ENCODE measurements at places on chromosomes 1 and 21. TPM values are rescaled to one million over a fixed set of nuclear protein-coding genes. Genes with fewer than 3 reads are reported as not detected.

The SLC45A3 gene
- total RNA-seq: 5.8 TPM

The F13B gene
- not detected for total RNA-seq

The RIT1 gene
- 21.6 TPM for total RNA-seq

The EPHA10 gene
- total RNA-seq: 0.32 TPM

The MLLT11 gene
- total RNA-seq: 3.6 TPM

DNA sequence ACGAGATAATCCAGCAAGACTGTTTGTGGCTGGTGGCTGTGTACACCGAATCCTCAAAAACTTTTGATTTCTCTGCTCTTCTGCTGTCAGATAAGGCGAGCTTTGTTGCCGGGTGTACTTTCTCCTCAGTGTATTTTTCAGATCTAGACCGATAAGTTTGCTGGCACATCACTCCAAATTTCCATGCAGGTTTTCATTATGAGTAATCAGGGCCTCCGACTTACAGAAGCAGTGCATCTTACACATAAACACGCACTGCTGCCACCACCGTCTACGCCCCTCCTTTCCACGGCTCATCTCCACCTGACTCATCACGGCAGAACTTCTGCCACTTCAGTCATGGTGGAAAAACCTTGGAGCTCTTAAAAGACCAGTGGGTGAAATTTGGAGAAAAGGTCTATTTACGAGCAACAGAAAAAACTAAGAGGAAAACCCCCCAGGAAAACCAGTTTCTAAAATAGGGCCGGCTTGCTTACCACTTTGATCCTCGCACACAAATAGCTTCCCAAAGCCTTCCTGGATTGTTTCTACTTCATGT, 7.7 kb downstream of the ZBTB21 start:
- DNase-seq: no peak

GRCh38 chr1:237763751-237764150, 127.0 kb downstream of the ZP4 start:
- no peak for DNase-seq

DNA sequence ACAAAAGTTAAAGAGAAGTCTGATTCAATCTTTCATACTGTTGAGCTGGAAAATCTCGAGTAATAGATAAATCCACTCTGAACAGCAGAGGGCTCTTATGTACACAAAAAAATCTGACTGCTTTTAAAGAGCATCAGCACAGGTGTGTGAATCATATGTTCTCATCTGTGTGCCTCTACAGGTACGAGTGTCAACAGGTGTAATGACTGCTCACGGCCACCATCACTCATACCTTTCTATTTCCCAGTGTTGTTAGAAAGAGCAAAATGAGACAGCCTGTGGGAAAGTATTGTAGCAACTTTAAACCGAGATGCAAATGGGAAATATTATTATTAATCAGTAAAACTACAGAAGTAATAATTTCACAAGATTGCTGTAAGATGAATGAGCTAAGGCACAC, 49.0 kb upstream of the SCAF4 start:
- DNase-seq: no peak

DNA sequence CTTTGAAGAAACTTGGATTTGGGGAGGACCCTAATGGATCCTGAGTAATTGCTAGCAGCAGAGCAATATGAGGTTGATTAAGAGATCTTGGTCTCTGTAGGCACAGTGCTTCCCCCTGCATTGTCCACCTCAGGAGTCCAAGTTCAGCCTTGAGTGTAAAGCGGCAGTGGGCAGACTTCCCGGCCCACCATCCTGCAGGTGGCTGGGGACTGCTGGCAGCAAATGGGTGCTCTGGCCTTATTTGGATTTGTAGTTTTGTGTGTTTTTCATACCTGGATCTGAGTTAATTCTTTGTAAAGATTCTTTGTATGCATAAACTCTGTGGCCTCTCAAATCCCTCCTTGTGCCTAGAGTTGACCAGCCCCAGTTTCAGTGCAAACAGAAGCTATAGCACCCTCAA, 7.6 kb downstream of the BARHL2 start:
- no peak for DNase-seq

Data from SK-MEL-5 (cell line).